ENCODE measurements at places on chromosomes 5 and 9. TPM values are rescaled to one million over a fixed set of nuclear protein-coding genes. Genes with fewer than 3 reads are reported as not detected.

IL5 gene
- not detected for polyA plus RNA-seq

PHF2 gene
- polyA plus RNA-seq, result 6.5 TPM

LRRC19 gene
- polyA plus RNA-seq, result not detected

DNA sequence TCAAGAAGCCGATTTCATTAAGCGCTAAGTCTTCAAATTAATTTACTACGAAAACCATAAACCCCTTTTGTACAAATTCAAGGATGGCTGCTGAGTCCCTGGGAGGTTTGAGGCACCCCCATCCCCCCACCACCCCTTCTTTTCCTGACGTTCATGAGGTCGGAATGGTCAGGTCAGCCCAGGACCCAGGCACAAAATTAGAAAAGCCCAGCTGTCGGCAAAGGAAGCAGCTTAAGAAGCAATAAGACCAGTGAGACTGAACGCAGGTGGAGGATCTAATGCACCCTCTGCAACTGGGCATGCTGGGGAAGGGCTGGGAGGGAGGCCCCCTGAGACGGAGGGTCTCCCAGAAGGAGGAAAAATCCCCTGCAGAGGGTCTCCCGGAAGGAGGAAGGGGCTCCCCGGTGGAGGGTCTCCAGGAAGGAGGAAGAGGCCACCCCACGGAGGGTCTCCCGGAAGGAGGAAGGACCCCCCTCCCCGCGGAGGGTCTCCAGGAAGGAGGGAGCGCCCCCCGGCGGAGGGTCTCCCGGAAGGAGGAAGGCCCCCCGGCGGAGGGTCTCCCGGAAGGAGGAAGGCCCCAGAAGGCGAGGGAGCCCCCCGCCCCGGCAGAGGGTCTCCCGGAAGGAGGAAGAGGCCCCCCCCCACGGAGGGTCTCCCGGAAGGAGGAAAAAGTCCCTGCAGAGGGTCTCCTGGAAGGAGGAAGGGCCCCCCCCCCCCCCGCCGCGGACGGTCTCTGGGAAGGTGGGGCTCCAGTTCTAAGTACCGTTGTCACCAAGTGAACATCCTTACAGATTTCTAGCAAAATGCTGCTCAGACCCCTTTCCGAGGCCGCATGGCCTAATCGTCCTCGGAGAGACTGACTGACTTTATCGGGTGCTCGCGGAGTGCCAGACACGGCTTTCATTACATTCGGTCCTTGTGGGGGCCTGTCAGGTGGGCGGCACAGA is 74.4 kb upstream of the FCN1 start:
- DNase-seq, result no peak

- peak; percentile 73 for DNase-seq
These were observed 164.9 kb upstream of the RAI14 start for GRCh38 chr5:34491251-34491620.

DNA sequence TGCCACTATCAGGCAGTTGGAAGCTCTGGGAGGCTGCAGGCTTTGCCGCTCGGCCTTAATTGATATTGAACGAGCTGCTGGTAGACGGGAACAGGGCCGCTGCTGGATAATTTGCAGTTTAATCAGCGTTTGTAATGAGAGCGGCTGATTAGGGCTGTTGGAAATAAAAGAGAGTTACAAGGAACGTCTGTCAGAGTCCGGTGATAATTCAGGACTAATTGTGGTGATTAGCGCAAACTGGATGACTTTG is 68.2 kb upstream of the TBCA start:
- no peak for DNase-seq

DNA sequence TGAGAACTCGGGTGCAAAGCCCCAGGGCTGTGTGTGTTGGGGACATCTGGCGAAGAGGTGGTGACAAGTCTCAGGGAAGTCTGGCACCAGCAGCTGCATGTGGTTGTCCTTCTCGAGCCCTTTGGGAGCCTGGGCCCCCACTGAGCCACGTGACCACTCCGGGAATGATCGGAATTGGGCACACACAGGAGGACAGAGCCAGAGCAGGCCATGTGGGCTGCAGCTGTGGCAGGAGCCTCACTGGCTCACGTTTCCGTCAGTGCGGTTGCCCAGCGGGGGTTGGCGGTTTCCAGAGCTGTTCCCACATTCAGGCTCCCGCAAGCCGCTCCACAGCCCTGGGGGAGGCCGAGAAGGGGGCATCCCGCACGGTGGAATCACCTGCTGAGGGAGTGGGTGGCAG is 6.8 kb upstream of the CEL start:
- DNase-seq, result peak; percentile 88

DNA sequence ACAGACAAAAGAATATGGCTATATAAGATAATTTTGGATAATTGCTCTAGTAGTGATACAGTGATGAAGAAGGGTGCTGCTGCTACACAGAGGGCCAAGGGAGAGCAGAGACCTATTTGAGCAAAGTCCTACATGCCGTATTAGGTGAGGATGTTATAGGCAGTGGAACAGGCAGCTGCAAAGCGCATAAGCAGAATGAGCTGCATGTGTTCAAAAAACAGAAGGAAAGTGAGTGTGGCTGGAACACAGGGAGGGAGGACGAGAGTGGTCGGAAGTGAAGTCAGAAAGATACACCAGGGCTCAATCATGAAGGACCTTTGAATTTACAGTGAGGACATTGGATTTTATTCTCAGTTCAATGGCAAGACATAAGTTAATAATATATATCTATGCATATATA is 35.4 kb downstream of the ITGA2 start:
- DNase-seq, result no peak

DNA sequence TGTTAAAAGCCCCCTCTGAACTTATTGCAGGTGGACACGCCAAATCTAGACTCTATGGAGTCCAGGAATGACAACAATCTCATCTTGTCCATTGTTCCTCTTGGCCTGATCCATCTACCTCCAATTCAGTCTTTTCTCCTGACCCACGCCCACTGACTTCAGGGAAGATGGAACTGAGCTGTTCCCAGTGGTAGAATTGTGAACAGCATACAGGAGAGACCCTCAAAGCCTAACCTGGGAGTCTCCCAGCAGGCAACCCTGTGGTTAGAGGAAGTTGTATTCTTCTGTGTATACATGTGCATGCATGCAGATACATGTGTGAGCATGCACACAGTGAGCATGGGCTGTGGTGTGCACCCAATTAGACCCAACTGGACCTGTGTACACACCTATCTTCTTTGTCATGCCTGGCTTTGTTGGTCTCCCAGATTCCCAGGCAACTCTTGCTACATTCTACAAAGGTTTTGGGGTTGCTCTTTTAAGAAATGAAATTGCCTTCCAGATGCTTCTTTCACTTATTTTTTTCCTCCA is 286.0 kb downstream of the ZSWIM6 start:
- no peak for DNase-seq

DNA sequence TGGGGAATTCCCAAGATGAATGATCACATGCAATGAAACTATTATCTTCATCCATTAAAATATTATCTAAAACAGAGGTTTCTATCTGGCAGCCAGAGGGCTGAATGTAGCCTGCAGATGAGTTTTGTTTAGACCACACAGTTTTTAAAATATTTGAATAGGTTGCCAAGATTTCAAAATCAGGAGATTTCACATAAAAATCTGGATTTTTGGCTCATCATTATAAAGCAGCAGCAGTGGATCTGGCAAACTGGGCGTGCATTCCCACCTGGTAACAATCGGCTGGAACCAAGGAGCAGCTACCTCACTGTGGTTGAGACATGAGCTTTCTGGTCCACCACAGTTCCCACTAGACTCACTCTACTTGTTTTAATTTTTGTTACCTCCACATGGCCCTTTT is 155.1 kb downstream of the BNC2 start:
- peak; percentile 65 for DNase-seq

DNA sequence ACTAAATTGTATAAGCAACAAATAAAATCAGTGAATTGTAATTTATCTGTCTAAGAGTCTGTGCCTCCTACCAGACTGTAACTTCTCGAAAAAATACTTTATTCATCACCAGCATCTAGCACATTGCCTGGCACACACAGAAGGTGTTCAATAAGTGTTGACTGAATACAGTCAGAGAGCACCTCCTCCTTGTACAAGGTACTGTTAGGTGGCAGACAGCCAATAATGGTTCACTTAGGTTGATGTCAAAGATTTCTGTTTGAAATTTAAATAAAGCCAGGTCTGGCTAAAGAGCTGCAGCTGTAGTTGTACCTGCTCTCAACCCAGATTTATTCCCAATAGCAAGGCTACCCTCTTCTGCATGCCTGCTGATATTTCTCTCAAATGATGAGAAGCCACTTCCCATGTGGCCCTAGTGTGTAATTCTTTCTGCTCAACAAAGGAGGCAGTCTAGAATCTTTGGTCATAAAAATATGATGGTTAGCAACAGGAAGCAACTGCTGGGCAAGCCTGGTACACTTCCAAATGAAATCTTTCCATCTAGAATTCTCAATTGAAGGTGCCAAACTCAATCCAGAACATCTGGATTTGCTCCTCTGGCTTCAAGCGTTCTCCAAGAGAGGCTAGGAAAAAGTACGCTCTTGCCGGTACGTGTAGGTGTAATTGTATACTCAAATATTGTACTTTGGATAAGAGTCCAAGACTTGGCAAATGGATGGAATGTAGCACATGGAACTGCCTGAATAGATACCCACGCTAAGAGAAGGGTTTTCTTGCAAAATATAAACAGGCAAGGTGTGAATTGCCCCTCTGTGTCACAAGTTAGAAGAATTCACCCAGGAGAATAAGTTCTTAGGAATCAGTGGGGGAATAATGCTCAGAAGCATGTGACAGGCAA is 95.6 kb downstream of the NR6A1 start:
- DNase-seq, result no peak

DNA sequence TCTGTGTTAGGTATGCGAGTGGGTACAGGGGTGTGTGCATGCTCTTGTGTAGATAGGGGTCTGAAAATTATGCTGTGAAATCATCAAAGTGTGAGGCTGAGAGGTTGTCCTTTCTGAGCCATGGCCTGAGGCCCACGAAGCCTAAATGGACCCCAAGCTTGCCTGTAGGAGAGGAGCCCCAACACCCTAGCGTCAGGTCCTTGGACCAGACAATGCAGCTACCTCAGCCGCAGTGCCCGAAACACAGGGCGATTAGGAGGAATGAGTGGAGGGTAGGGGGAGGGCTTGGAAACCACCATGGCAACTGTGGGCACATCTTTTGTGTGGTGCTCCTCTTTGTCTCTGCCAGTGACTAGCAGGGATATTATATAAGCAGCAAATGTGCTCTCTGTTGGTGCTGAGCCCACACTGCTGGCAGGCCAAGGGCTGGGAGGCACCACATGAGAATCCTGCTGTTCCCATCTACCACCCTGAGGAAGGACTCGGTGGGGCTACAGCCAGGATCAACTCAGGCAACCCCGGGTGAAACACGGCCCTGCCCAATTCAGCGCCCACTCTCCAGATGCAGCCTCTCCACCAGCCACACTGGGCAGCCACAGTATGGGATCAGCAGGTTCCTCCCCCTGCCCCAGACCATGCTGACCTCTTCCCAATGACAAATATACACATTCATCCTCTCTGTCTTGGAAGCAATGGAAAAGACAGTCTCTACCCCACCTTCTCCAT is 84.6 kb upstream of the FSTL4 start:
- no peak for DNase-seq

DNA sequence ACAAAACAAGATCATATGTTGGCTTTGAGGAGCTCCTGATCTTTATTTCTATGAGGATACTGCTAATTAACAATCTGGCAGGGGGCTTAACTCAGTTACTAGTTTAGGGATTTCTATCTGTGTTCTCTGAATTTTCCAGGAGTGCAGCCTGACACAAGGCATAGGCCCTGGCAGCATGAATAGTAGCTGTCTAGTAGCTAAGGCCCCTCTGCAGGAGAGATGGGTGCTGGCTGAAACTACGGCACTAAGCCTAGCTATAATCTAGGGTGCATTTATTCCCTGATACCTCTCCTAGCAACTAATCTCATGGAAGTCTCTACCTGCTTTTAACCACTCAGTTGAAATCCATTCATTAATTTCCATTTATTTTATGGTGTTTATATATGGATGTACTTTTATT is 268.2 kb downstream of the TMEM232 start:
- no peak for DNase-seq

GRCh38 chr5:123207852-123208251 is 118.8 kb downstream of the PRDM6 start:
- DNase-seq, result no peak

DNA sequence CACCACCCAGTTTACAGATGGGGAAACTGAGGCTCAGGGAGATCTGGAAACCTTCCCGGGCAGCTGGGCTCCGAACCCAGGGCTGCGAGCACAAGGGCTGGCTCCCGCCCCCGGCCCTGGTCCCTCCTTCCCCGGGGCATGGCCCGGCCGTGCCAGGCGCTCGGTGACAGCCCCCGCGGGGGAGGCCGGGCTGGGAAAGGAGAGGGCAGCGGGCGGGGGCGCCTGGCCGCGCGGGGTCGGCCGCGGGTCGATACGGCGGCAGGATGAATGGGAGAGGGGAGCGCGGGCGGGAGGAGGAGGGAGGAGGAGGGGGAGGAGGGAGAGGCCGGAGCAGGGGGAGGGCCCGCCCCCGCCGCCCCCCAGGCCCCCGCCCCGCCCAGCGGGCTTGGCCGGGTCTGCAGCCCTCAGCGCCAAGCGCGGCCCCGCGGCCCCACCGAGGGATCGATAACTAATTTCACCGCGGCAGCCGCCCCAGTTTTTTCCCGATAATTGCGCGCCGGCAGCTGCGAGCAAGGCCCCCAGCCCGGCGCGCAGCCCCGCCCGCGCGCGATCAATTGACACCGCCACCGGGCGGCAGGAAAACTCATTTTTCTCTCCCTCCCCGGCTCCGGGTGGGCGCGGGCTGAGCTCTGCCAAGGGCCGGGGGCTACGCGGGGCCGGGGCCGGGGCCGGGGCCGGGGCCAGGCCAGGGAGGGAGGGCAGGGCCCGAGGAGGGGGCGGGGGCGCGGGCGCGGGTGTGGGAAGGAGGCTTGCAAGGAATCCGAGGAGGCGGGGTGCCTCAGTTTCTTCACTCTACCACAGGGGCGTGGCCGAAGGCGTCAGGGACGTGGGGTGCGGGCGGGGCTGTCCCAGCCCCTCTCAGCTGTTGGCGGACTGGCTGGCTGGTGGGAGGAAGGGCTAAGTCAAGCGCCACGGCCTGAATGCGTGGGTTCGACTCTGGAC is 52.1 kb downstream of the C9orf50 start:
- no peak for DNase-seq

- DNase-seq, result no peak
These were observed 57.4 kb upstream of the ANKRD55 start for GRCh38 chr5:56290378-56291078.

- DNase-seq, result peak; percentile 44
These were observed 347.3 kb upstream of the ZNF608 start for GRCh38 chr5:125093776-125094175.

DNA sequence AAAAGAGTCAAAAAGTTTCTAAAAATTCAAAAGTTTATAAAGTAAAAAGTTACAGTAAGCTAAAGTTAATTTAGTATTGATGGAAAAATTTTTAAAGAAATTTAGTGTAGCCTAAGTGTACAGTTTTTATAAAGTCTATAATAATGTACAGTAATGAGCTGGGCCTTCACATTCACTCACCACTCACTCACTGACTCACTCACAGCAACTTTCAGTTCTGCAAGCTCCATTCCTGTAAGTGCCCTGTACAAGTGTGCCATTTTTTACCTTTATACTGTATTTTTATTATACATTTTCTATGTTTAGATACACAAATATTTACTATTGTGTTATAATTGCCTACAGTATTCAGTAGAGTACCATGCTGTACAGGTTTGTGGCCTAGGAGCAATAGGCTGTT is 239.5 kb upstream of the MAP3K1 start:
- DNase-seq, result no peak

Data from BJ (cell line).